Skeletal muscle cell (primary cell): ENCODE measurements at places on chromosomes 5 and 9.

GRCh38 chr9:122800066-122801060 lies at the start of gene OR1K1:
Gene OR1K1, plus strand, starts transcription at chr9:122800123. Its CDS starts 0 bp downstream, at chr9:122800123.
- no peak for DNase-seq

- no peak for DNase-seq
Observed at GRCh38 chr5:12214267-12215015, 310.2 kb upstream of the CTNND2 start.

DNA sequence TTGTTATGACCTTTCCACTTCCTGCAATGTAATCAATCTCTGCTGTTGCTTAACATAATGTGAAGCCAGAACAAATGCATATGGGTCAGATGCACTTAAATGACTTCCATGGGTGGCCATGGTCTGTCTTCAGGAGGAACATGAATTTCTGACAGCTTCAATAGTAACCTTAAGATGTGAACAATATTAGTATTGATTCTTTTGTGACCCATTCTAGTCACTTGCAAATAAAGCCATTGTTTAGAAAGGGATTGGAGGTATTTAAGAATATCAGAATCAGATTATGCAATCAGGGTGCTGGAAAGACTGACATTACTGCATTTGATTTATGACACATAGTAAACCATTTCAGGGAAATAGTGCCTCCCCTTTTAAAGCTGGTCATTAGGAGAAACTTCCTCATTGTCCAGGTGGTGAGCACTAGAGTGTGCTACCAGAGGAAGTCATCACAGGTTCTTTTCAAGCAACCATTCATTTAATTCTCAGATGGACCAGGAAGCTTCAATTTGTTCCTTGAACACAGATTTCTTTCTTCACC lies 32.1 kb downstream of the GRIN3A start:
- DNase-seq = no peak

DNA sequence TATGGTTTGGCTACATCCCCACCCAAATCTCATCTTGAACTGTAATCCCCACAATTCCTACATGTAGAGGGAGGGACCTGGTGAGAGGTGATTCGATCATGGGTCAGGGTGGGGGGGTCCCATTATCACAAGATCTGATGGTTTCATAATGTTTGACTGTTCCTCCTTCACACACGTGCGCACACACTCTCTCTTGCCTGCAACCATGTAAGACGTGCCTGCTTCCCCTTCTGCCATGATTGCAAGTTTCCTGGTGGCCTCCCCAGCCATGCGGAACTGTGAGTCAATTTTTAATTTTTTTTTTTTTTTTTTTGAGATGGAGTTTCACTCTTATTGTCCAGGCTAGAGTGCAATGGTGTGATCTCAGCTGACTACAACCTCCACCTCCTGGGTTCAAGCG lies 27.0 kb downstream of the FAM169A start:
- no peak for DNase-seq

DNA sequence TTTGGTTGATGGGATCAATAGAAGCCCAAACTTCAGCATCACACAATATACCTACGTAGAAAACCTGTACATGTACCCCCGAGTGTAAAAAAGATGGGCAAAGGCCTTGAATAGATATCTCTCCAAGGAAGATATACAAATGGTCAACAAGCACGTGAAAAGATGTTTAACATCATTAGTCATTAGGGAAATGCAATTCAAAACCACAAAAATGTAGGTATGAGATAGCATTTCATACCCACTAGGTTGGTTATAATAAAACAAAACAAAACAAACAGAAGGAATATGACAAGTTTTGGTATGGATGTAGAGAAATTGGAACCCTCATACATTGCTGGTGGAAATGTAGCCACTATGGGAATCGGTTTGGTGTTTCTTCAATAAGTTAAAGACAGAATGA lies 33.1 kb upstream of the PPARGC1B start:
- no peak for DNase-seq

GRCh38 chr9:80435591-80435990 lies 863.8 kb downstream of the TLE4 start:
- no peak for DNase-seq

GRCh38 chr9:19552282-19553105 lies 143.7 kb downstream of the ACER2 start:
- DNase-seq = no peak

DNA sequence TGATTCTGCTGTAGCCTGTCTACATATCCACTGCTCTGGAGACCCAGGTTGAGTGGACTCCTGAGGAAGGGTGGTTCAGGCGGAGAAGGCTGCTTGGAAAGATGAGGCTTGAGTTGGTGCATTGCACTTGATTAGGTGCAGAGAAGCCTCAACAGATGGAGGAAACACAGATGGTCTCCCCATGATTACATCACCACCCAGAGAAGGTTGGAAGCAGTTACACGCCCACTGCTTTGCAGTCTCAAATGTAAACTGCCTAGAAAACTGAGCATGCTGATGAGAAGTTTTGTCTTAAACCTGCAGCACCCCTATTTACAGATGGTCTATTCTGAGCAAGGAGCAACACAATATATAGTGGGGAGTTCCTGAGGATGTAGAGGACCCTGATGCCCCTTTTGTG lies 266.6 kb downstream of the PIK3R1 start:
- no peak for DNase-seq

GRCh38 chr9:129280236-129280622 lies 102.2 kb upstream of the IER5L start:
- no peak for DNase-seq

DNA sequence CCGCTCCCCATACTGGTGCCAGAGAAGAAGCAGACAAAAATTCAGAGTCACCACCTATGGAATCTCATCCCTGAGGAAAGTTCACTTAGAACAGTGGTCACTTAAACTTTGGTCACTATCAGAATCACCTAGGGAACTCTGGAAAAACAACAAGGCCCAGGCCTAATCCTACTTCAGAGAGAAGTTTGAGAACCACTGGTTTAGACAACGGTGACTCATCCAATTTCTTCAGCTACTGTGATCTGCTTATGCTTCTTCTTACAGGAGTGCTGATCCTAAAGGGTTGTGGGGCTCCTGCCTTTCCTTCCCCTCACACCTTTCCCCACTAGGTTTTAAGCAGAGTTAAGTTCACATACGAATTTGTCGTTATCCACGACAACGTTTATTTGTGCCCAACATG lies 194.7 kb upstream of the KLF4 start:
- no peak for DNase-seq

DNA sequence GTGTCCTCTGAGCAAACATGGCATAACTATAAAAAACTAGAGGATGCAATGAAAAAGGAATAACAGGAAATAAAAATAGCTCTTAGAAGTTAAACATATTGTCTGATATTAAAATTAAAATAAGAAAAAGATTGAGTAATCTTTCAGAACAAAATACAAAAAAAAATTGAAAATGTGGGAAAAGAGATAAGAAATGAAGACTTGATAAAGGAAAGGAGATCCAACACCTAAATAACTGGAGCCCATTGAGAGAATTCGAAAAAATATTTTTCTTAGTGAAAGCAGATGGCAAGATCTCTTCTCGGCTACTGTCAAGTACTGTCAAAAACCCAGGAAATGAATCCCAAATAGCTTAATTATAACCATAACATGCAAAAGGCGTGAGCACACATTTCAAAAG lies 24.9 kb downstream of the LIFR start:
- DNase-seq = no peak

GRCh38 chr9:77177894-77178794 lies 810 bp downstream of the VPS13A start:
- no peak for DNase-seq

DNA sequence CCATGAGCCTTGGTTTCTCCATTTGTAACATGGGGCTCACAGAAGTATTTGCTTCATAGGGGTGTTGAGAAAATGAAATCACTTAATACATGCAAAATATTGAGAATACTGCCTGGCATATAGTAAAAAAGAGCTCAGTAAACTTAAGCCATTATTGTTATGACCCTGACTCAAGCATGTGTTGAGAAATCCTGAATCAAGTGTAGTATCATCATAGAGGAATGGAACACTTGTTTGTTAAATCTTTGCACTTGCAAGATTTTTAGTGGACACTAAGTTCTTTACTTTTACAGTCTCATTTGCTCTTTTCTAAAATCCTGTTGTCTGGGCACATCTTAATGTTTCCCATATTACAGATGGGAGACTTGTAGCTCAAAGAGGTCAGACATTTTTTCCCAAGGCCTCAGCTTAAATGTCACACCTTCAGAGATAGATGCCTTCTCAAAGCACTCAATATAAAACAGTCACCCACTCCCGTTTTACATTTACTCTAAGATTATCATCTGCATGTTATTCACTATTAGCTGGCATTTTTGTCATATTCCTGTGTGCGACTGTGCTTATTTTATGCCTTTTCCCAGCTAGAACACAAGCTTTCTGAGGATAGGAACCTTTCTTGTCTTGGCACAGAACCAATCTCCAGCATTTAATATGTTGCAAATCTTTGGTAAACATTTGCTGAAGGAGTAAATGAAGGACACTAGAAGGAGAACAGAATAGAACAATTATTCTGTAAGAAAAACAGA lies 250.0 kb upstream of the TNC start:
- no peak for DNase-seq

- DNase-seq = no peak
Observed at GRCh38 chr9:5825223-5825622, 7.7 kb downstream of the ERMP1 start.

GRCh38 chr5:56440871-56441740 lies 208.0 kb upstream of the ANKRD55 start:
- peak; percentile 48 for DNase-seq

DNA sequence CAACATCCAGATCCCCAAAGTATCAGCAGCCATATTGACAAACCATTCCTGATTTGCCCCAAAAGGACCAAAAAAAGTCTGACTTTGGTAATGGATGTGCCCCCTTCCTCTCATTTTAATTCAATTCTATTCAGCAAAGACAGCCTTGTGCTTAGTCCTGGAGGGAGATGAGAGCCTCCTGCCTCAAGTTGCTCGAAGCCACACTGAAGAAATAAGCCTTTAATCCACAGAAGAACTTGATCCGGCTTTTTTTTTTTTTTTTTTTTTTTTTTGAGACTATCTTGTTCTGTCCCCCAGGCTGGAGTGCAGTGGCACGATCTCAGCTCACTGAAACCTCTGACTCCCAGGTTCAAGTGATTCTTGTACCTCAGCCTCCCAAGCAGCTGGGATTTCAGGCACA lies 8.4 kb upstream of the PAX5 start:
- no peak for DNase-seq

DNA sequence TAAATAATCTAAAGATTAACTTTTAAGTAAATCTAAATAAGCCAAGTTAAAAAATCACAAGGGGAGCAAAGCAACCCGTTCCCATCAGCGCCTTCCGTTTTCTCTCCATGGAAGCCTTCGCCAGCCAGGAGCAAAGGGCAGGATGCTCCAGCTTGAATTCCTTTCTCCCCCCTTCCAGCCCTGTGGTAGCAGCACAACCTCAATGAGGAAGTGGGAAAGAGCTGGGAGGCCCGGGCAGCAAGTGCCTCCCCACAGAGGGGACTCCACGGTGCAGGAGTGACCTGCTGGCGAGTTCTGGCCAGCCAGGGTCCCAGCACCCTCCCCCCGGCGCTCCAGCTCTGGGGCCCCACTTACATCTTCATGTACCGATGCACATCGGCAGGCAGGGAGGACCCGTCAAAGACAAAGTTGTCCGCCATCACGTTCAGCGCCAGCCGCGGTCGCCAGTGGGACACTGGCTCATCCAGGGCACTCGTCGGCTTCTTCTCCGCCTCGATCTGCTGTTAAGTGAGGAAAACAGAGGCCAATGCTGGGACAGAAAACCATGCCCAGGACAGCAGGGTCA lies 6.3 kb downstream of the CLPTM1L start:
- no peak for DNase-seq

- DNase-seq = peak; percentile 2
Observed at GRCh38 chr5:4700069-4700468, 440.1 kb upstream of the ADAMTS16 start.

- DNase-seq = no peak
Observed at GRCh38 chr5:177447611-177448243, 1.1 kb downstream of the PRR7 start.

DNA sequence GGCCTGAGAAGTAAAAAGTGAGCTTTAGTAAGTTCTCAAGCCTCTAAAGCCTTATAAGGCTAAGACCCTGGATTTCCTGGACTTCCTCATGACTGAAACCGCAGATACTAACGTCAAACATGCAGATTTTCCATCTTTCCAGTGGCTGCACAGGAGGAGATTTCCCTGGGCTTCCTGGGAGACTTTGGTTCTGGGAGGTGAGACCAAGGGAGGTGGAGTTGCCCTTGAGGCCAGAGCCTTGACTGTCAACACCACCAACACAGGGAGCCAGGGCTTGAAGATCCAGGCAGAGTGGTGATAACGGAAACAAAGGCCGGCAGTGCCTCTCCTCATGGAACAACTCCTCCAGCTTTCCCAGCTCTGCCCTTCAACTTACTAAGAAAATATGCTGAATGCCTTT lies 144.7 kb upstream of the LRRTM2 start:
- no peak for DNase-seq

DNA sequence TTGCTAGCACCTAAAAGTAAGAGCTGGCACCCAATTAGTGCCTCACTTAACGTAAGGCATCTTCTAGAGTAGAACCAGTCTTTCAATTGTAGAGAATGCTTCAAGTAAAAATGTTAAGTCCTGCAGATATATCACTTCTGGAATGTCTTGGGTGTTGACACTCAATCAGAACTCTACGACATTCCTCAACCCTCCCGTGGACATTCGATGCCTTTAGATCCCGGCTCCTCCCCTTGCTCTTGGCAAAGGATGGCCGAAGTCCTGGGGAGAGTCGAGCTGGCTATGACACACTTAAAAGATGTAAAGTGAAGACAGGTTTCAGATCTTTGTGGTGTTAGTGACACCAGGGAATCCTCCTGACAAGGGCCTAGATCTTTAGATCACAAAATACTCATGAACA lies 87.5 kb upstream of the ERCC6L2 start:
- no peak for DNase-seq

- no peak for DNase-seq
Observed at GRCh38 chr9:115938479-115938878, 215.1 kb upstream of the PAPPA start.

GRCh38 chr5:96065685-96066385 lies 104.2 kb upstream of the ELL2 start:
- DNase-seq = no peak

DNA sequence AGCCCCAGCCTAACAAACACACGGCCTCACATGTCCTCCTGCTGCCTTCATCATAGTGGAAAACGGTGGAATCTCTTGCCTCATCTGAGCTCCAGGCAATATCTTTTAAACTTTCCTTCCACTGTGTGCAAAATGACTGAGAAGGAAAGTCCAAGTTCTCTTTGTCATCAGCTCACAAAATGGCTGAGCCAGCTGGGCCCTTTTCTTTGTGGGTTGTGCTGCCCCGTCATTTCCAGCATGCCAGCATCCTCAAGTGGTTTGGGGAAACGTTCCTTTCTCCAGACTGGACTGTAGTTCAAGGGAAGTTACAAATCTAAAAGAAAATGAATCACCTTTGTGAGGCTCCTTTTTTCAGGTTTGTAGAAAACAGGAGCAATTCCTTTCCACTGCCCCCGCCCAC lies 171.1 kb upstream of the FSTL4 start:
- no peak for DNase-seq

- DNase-seq = no peak
Observed at GRCh38 chr5:34674187-34674586, 18.1 kb downstream of the RAI14 start.

GRCh38 chr9:136013524-136014034 lies 52.4 kb upstream of the UBAC1 start:
- DNase-seq = no peak

- no peak for DNase-seq
Observed at GRCh38 chr9:109542922-109543321, 44.8 kb upstream of the PTPN3 start.

- DNase-seq = peak; percentile 44
Observed at GRCh38 chr9:77495834-77496671, 152.1 kb downstream of the GNA14 start.
